ENCODE measurements at places on chromosomes 12 and 14.

DNA sequence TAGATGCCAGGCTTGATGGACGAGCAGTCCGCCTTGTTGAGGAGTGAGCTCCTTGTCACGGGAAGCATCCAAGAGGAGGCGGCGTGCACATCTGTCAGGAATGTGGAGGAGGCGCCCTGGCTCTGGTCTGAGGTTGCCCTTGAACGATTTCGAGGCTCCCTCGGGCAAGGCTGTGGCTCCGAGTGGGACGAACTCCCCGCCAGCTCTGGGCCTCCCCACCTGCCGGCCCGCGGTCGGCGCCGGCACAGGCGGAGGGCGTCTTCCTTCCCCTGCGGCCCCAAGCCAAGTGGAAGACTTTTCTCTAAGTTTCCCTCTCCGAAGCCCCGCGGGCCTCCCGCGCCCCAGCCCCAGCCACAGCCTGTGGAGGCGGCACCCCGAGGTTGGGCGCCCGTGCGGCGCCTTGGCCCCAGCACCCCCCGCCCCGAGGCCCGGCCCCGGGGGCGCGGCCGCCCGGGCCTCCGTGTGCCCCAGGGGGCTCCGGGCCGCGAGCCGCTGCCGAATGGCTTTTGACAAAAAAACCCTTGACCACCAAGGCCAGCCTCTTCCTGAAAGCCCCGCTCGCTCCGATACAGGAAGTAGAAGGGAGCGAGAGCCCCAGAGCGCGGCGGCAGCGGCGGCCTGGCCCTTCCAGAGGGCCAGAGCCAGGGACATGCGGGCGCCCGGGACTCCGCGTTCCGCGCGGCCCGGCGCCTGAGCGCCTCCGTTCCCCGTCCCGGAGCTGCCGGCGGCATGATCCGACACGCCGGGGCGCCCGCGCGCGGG lies at the start of gene RIN3:
Gene RIN3 (plus strand): TSS at position 578 of the 762 bp plus-strand sequence. CDS start 152 bp downstream, at position 730.
- no peak for DNase-seq

GRCh38 chr12:47901718-47902093 lies 3.1 kb downstream of the VDR start:
- no peak for DNase-seq

DNA sequence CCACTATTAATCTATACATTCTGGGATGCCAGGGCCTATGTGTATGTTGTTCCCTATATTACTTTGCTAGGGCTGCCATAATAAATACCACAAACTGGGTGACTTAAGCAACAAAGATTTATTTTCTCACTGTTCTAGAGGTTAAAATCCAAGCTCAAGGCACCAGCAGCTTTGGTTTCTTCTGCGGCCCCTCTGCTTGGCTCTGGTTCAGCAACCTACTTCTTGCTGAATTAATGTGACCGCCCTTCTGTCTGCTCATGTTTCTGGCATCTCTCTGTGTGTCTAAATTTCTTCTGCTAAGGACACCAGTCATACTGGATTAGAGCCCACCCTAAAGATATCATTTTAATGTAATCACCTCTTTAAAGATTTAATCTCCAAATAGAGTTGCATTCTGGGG lies 84.7 kb downstream of the ZNF664 start:
- no peak for DNase-seq

- no peak for DNase-seq
Observed at GRCh38 chr12:79422060-79422812, 268.5 kb downstream of the PAWR start.

- DNase-seq, result no peak
Observed at GRCh38 chr14:54221971-54222370, 174.8 kb upstream of the CDKN3 start.

DNA sequence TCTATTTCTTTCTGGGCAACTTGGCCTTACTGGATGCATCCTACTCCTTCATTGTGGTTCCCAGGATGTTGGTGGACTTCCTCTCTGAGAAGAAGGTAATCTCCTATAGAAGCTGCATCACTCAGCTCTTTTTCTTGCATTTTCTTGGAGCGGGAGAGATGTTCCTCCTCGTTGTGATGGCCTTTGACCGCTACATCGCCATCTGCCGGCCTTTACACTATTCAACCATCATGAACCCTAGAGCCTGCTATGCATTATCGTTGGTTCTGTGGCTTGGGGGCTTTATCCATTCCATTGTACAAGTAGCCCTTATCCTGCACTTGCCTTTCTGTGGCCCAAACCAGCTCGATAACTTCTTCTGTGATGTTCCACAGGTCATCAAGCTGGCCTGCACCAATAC lies 5.3 kb downstream of the OR4N5 start:
- DNase-seq, result no peak

GRCh38 chr14:67192366-67192765 lies 3.1 kb downstream of the GARIN2 start:
- DNase-seq, result no peak

- no peak for DNase-seq
Observed at GRCh38 chr12:85457016-85457415, 177.0 kb downstream of the ALX1 start.

DNA sequence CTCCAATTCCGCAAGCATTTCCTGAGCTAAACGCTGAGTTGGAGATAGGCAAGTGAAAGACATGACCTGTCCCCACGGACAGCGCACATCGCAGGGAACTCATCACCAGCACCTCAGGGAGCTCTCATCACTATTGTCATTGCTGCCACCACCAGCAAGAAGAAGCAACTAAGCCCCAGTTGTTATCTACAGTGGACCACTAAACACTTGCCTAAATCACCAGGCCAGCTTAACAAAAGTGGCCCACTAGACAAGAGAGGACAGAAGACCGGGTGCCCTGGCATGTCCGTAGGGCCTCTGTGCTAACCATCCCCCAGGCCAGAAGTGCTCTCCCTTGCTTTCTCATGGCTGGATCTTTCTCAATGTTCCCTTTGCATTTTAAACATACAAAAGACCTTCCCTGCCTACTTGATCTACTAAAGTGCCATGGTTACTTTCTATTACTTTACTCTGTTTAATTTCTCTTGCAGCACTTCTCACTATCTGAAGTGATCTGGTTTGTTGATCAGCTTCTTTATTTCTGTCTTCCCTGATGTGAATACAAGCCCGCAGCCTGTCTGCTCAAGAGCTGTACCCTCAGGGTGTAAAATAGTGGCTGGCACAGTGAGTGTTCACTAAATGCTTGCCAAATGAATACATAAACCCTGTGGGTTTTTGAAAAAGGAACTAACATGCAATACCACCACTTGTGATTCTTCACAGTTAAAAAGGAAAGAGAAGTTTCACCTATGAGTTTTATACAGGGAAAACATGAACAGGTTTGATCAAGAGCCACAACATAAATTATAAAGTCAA lies 60.9 kb upstream of the RFLNA start:
- DNase-seq, result peak; percentile 15

GRCh38 chr12:75862692-75863471 lies 168.7 kb downstream of the PHLDA1 start:
- DNase-seq, result no peak

GRCh38 chr12:107523775-107524535 lies 161.6 kb upstream of the PWP1 start:
- peak; percentile 84 for DNase-seq

GRCh38 chr12:123919980-123920360 lies 52.7 kb downstream of the CCDC92 start:
- no peak for DNase-seq

DNA sequence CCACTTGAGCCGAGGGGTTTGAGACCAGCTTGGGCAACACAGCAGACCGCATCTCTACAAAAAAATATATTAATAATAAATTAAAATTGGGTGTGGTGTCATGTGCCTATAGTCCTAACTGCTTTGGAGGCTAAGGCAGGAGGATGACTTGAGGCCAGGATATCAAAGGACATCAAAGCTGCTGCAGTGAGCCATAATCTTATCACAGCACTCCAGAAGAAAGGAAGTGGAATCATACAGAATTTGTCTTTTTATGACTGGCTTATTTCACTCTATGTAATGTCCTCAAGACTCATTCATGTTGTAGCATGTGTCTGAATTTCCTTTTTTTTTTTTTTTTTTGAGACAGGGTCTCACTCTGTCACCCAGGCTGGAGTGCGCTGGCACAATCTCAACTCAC lies 43.9 kb upstream of the NUDT4 start:
- DNase-seq, result no peak

GRCh38 chr12:48938805-48939204 lies 13.5 kb upstream of the FKBP11 start:
- DNase-seq, result no peak

DNA sequence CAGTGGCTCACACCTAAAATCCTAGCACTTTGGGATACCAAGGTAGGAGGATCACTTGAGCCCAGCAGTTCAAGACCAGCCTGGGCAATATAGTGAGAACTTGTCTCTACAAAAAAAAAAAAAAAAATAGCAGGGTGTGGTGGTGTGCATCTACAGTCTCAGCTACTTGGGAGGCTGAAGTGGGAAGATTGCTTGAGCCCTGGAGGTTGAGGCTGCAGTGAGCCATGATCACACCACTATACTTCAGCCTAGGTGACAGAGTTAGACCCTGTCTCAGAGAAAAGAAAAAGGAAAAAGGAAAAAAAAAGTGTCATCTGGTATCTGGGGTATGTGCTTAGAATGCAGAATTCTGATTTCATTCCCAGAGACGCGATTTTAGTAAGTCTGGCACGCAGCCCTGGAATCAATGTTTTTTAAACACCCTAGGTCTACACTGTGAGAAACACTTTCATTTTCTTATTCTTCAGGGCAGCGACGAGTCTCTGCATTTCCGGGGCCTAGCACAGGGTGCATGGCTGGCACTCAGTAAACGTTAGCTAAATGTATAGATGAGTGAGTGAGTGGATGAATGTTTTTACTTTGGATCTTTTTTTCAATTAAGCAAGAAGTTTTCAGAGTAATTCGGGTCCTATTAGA lies 243.8 kb upstream of the PWP1 start:
- DNase-seq, result no peak

- no peak for DNase-seq
Observed at GRCh38 chr14:53367644-53368026, 214.5 kb upstream of the DDHD1 start.

GRCh38 chr12:113252494-113252893 lies 31.2 kb downstream of the TPCN1 start:
- no peak for DNase-seq

DNA sequence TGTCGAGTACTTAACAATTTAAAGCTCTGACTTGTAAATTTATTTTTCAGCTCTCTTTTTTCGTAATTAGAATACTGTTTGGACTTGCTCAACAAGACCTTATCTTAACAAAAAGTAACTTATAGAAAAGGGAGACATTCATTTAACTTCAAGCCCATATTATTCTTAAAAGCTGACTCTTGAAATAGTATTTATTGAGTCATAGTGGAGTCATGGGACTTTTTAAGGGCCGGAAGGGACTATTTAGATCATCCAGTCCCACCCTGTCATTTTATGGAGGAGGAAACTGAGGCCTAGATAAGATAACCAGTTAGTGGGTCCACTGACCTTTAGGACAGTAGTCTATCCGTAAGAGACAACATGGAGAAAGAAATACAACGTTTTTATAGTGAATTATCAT lies 1.5 kb downstream of the RAP1B start:
- DNase-seq, result no peak

- no peak for DNase-seq
Observed at GRCh38 chr14:99121319-99121875, 150.6 kb downstream of the BCL11B start.

- no peak for DNase-seq
Observed at GRCh38 chr12:9361879-9362326, 153.7 kb upstream of the PZP start.

GRCh38 chr14:73358187-73358586 lies 100.2 kb downstream of the NUMB start:
- no peak for DNase-seq

GRCh38 chr12:22689876-22690275 lies 64.9 kb downstream of the ETNK1 start:
- DNase-seq, result no peak

DNA sequence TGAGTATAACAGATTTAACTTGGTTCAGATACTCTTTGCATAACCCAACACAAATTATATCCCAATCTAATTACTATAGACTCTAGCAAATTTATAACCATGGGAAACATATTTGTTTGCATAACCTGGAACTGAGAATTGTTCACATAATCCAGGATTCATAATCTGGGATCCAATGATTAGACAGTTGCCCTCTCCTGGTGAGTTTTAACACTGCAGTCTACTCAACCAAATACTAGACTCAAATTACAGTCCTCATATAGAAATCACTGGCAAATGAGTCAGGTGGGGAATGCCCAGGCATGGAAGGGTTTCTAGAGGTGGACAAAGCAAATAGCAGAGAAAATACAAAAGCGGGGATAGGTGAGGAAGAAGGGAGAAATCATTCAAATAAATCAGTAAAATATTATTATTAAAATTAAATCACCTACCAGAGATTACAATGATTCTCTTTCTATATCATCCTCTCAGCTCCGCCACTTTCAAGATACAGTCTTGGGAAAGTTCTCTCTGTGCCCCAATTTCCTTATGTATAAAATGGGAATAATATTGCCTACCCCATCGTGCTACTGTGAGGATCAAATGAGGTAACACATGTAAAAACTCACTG lies 9.4 kb downstream of the GCH1 start:
- DNase-seq, result peak; percentile 34

- no peak for DNase-seq
Observed at GRCh38 chr12:1890810-1891209, 27.6 kb downstream of the CACNA2D4 start.

- no peak for DNase-seq
Observed at GRCh38 chr12:38689704-38690103, 215.7 kb downstream of the CPNE8 start.

GRCh38 chr14:54200726-54201125 lies 196.1 kb upstream of the CDKN3 start:
- no peak for DNase-seq

DNA sequence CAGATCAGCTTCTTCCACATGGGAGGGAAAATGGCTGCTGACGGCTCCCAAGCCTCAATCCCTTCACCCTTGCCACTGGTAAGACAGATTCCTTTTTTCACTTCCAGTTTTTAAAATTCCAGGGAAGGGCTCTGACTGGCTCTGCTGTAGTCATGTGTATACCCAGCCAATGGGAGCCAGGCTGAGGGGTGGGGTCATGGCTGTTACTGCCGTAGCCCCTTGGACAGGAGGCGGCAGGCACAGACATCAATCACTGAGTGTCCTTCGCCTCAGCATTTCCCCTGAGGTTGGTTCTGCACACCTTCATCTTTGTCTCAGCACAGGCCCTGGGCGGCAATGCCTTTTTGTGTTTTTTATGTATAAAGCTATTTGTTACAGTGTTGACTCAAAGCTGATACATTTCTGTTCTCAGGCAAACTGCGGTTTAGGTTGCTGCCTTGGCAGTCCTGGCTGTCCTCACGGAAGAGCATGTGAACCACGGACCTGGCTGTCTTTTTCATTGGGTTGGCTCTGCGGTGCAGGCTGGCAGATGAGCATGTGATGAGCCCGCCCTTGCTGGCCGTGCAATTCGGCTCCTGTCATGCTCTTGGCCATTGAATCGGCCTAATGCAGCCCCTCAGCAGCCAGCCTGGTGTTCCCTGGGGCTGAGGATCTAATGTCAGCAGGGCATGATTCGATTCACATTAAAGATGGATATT lies 74.3 kb downstream of the PPM1A start:
- no peak for DNase-seq

GRCh38 chr12:125902991-125903390 lies 837.8 kb downstream of the AACS start:
- DNase-seq, result no peak
